ENCODE measurements at places on chromosomes 2 and 18.

DNA sequence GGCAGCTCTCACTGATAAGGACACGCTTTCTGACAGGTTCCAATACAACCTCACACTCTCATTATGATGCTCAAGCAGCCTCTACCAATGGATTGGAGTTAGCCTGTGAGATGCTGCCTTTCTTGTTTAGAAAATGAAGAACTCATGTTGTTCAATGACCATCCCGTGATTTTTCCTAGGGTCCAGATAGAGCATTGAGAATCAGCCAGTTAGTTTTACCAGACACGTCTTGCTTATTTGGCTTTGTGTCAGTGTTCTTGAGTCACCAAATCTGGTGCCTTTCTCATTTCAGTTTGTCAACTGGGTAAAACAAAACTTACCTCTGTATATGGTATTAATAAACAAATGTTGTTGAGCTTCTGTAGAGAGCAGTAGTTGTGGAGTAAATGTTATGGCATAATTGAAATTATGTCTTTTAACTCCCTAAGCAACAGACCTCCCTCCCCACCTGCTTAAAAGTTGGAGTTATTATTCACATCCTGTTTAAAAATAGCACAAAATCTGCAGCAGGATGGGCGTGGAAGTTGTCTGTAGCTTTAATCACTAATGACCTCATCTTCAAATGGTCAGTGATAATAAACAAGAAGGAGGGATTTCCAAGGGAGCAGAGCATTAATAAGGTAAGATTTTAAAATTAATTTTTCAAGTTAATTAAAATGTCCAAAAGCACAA is 167.3 kb downstream of the HRH4 start:
- peak; percentile 49 for DNase-seq

- no peak for DNase-seq
Measured at GRCh38 chr2:191607096-191607495, 70.8 kb upstream of the NABP1 start.

GRCh38 chr2:233846387-233847247 is 7.7 kb downstream of the HJURP start:
- DNase-seq = no peak

DNA sequence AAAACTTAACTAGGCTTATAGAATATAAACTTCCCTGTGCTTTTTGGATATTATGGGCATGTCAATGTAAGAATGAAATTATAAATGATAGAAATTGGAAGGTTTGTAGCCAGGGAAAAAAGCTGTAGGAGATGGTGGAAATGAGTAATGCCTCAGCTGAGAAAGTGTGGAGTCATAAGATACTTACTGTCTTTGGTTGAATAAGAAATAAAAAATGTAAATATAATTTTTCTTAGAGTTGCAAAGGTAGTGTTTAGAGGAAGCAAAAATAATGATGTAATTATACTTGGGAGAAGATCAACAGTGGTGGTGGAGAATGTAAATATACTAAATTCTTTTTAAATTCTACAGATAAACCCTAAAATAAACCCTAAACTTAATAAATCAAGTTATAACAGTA is 26.2 kb upstream of the RND3 start:
- DNase-seq = no peak

DNA sequence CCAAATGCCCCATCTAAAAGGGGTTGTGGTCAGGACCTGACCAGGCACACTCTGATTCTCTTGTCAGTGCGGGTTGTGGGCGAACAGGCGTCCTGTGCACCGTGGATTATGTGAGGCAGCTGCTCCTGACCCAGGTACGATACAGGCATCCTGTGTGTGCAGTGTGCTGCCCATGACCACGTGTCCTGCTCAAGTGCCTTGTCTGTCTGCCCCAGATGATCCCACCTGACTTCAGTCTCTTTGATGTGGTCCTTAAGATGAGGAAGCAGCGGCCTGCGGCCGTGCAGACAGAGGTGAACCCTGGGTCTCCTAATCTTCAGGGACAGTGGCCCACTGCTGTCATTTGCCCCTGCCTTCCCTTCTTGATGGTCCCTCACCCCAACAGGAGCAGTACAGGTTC is 14.6 kb downstream of the PTPN18 start:
- DNase-seq = no peak

- peak; percentile 67 for DNase-seq
Measured at GRCh38 chr2:46329803-46330775, 32.9 kb downstream of the EPAS1 start.

DNA sequence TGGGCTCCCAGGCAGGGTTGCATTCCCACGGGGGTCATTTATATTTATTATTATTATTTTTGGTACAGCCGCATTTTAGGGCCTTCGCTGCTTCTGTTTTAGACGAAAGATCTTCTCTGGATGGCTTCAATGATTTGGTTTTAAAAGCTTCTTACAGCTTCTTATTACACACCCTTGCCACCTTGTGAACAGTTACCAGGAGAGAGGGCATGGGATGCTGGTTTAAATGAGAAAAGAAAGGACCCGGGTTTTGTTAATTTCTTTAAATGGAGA is 1.7 kb downstream of the SH3RF3 start:
- no peak for DNase-seq

DNA sequence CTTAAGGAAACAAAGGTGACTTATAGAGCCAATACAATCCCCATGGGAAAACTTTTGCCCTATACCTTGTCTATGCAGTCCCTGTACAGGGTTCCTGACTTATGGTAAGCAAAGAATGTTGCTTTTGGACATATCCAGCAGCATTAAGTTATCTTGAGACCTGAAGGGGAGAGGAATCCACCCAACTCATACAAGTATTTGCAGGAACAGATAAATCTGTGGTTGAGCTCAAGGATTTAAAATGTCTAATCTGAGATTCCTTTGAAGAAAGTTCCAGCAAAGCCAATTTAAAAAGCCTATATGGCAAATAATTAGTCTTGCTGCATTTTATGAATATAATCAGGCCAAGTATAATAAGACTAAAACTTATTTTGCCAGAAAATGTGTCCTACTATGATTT is 739.5 kb upstream of the CDH2 start:
- no peak for DNase-seq

DNA sequence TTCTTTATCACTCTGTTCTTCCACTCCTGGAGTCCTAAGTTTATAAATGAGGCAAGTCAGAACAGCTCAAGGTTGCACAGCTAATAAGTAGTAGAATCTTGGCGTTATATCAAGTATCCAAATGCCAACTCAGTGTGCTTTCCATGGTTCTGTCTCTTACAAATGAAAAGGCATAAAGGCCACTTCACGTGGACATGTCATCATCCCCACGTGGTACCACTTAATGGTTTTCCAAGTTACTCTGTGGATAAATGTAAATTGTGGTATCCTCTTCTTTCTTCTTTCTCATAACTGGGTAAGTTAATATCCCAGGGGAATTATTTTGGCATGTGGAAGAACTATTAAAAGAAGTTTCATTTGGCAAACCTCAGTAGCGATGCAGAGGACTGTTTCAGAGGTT is 131.5 kb upstream of the L3MBTL4 start:
- DNase-seq = no peak

GRCh38 chr2:118830118-118830517 is 17.3 kb downstream of the EN1 start:
- DNase-seq = no peak

- no peak for DNase-seq
Measured at GRCh38 chr2:208049441-208049840, 24.1 kb upstream of the PLEKHM3 start.

DNA sequence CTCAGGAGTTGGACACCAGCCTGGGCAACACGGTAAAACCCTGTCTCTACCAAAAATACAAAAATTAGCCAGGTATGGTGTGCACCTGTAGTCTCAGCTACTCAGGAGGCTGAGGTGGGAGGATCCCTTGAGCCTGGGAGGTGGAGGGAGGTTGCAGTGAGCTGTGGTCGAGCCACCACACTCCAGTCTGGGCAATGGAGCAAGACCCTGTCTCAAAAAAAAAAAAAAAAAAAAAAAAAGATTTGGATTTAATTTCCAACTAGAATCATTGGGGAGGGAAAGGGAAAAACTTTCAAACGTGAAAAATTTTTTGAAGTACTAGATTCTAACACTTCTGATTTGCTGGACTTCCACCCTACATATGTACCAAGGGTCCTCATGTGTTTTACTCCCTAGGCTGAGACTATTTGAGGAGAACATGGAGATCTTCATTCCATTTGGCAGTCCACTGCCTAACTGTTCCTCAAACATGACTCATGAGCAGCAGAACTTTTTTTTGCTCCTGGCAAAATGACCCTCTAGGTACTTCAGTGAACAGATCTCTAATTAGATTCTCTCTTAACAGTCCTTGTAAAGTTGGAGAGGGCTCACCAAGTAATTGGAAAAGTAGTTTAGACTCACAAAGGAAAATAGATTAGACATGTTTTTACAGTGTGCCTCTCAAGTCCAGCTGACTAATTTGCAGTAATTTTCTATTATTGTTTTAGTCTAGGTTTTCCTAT is 267.6 kb downstream of the METTL4 start:
- peak; percentile 50 for DNase-seq

DNA sequence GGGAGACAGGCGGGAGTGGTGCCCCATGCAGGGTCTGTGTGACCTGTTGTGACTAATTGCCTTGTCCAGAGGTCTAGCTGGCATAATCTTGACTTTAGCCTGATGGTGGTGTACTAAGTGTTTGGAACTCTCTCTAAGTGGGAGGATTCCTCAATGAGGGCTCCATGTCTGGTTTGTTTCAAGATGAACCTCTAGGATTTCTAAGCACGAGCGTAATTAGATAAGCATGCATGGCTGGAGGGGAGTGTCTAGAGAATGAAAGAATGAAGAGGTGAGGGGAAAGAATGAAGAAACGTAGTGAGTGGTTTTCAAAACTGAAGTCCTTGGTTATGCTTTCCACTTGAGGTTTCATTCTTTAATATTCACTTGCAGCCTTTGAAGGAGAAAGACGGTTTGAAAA is 833.2 kb upstream of the GYPC start:
- no peak for DNase-seq

DNA sequence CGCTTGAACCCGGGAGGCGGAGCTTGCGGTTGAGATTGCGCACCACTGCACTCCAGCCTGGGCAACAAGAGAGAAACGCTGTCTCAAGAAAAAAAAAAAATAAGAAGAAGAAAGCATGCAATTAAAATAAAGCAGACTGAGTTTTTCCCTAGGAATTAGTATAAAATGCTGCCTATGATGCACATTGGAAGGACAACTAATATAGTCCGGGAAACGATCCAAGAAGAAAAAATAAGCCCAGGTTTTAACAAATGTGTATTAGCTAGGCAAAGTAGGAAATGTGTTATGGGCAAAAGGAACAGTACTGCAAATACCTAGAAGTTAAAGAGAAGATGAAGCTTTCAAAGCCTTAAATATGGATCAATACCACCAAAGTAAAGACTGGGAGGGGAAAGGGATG is 64.0 kb downstream of the SPIRE1 start:
- no peak for DNase-seq

DNA sequence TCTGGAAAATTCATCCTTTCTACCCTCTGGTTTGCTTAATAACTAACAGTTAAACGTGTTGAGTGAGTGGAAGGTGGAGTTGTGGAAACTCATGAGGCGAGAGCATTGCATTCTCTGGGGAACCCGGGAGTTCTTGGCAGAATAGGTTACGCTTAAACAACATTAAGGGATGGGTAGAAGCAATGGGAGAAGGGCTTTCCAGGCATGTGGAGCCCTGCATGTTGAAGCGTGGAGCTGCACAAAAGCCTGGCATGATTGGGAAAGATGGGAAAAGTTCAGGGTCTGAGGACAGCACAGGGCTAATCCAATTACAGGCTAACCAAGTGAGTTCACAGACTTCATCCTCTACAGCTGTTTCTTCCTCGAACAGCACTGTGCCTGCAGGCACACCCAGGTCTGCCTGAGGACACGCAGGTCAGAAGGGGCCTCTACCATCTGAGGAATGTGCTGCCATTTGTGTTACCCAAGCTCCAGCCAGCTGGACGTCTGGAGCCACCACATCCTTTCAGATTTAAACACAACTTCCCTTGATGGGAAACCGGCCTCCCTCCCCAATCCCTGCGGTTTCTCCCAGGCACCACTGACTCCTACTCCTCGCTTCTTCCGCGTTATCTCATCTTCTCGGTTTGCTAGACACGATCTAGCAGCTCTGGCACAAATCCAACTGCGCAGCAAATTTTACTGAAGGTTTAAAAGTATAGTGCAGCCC is 164.2 kb downstream of the ANTXR1 start:
- peak; percentile 81 for DNase-seq

GRCh38 chr2:104462731-104463130 is 391.2 kb upstream of the POU3F3 start:
- no peak for DNase-seq

GRCh38 chr2:95270541-95271081 is 3.6 kb upstream of the PROM2 start:
- DNase-seq = no peak

DNA sequence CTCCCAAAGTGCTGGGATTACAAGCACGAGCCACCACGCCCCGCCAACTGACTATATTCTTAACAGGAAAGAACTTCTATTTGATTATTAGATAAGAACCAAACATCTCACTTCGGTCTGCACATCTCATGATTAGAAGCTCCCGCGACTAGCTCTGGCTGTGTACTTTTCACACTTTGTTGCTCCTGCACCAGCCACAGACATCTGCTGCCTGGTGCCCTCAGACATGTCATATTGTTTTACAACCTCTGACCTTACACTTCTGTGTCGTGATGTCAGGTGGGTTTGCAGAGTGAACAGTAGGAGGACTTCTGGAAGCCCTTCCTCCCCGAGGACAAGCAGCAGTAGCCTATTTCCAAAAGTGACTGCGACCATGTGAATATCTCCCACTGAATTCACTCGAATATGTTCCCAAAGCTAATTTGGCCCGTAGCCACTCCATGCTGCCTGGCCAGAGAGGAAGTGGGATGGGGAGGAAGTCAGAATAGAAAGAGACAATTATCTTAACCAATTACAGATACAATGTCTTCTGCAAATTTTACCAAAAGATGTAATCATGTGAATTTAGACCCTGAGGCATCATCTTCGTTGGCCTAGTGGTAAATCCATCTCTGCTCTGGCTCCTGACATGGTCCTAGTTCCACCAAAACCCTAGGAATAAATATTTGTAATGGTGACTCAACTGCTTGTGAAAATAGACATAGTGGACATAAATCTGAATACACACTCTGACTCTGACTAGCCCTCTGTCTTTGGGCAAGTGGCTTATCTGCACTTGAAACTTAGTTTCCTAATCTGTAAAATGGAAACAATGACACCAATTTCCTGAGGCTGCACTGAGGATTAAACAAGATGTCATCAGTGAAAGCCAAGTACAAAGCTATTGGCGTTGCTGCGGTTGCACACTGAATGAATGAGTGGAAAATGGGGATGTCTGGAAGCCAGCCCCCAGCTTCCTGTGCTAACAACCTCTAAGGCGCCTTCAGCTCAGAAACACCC is 406.1 kb downstream of the LRATD1 start:
- DNase-seq = no peak

GRCh38 chr2:241844831-241845578 is 13.7 kb downstream of the PDCD1 start:
- DNase-seq = no peak
